Stimulated activated CD8-positive, alpha-beta memory T cell treated with anti-CD3 and anti-CD28 coated beads, Interleukin-4, amount 100 ng/mL, for 1 hour (primary cell): ENCODE measurements at places on chromosomes 2 and 18.

GRCh38 chr18:33585431-33585775 is 7.4 kb downstream of the ASXL3 start:
- DNase-seq = no peak

DNA sequence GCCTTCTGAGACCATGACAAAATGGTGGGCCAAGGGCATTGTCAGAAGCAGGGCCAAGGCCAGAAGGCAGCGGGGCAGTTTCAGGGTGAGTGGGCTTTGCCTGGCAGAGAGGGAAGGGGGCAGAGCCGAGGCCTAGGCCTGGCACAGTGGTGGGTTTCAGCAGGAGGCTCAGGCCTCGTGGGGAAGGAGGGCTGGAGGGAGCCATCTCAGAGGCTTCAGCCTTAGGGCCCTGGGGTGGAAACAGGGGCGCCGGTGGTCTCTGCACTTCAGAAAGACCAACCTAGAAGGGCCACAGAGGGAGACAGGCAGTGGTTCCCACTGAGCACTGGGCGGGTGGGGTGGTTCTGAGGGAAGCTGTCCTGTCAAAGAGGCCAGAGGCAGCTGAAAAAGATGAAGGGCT is 58.0 kb upstream of the SMAD7 start:
- DNase-seq = no peak

GRCh38 chr18:35489913-35490490 is 7.8 kb downstream of the INO80C start:
- DNase-seq = no peak

GRCh38 chr2:240297256-240298116 is 138.0 kb upstream of the GPC1 start:
- DNase-seq = no peak

DNA sequence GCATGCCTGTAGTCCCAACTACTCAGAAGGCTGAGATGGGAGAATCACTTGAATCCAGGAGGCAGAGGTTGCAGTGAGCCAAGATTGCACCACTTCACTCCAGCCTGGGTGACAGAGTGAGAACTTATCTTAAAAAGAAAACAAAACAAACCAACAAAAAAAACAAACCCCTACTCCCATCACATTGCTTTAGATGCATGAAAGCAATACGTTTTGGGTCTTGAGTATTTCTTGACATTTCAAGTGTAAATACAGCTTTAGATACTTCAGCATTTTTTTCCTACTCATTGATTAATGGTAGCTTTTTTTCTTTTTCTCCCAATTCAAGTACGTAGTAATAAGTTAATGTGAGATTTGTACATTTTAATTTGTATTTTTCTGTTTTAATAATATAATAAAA is 20.3 kb downstream of the RASGRP3 start:
- no peak for DNase-seq

DNA sequence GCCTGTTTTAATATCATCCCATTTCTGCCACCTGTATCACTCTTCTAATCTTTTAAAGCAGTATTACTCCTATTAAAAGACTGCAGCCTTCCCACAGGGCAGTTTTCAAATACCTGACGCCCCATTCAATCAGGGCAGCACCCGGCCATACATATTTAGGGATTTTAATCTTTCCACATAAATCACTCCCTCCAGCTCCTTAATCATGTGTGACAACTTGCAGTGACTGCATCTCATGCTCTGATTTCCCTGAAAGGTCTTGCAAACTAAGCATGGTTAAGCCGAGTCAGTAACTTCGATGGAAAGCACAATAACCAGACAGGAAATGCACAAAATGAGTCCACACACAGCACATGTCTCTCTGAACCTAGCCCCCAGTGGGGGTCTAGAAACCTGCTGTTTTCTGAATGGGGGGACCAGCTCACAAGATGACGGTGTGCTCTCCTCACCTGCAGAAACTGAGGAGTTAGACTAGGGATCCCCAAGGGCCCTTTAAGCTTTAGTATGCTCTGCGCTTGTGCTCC is 116.9 kb upstream of the CREB1 start:
- no peak for DNase-seq

GRCh38 chr2:8542381-8543059 is 139.3 kb upstream of the ID2 start:
- no peak for DNase-seq

- no peak for DNase-seq
Measured at GRCh38 chr18:60693426-60693825, 320.9 kb upstream of the MC4R start.

DNA sequence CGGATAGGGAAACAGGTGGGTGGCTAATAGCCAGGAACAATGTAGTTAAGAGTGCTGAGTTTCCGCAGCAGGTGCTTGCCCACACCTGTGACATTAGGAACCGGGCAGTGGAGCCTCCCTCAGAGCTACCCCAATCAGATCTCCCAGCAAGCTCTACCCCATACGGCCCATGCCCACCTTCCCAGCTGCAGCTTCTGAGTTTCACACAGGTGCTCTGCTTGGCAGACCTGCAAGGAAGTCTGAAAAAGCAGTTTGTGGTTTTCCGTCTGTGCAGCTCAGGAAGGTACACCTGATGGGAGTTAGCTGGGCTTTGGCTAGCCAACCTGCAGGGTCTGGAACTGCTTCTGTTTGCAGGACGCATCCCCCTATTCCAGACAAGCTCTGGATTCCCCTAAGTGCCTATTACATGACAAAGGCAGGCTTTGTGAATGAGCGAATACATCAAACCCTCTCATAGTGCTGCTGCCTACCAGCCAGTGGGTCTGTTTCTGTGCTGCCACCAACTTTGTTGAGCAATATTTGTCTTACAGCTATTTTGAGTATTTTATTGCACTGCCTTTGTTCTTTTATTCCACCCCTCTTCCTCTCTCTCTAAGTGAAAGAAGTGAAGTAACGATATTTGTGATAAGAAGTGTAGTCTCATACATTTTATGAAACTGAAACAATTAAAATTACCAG is 24.7 kb upstream of the CEP68 start:
- no peak for DNase-seq

DNA sequence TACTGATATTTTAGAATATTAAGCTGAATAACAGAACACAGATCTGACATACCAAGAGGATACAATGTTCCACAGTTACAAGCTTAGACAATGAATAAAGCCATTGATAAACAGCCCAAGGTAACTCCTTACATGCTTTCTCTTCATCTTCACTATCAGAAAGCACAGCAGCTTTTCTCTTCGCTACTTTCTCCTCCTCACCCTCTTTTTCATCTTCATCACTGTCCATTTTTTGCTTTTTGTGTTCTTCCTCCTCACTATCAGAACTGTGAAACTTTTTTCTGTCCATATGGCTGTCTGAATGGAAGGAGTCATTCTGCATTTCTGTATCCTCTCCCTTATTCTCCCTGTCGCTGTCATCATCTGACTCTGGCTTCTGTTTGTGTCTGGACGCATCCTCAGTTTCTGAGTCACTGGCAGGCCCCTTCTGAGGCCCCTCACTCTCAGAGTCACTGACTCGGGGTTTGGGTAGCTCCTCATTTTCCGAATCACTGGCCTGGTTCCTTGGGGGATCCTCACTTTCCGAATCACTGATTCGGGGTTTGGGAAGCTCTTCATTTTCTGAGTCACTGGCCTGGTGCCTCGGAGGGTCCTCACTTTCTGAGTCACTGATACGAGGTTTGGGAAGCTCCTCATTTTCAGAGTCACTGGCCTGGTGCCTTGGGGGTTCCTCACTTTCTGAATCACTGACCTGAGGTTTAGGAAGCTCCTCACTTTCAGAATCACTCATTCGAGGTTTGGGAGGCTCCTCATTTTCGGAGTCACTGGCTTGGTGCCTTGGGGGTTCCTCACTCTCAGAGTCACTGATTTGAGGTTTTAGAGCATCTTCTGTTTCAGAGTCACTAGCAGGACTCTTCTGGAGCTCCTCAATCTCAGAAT is 21.5 kb downstream of the IWS1 start:
- DNase-seq = no peak

DNA sequence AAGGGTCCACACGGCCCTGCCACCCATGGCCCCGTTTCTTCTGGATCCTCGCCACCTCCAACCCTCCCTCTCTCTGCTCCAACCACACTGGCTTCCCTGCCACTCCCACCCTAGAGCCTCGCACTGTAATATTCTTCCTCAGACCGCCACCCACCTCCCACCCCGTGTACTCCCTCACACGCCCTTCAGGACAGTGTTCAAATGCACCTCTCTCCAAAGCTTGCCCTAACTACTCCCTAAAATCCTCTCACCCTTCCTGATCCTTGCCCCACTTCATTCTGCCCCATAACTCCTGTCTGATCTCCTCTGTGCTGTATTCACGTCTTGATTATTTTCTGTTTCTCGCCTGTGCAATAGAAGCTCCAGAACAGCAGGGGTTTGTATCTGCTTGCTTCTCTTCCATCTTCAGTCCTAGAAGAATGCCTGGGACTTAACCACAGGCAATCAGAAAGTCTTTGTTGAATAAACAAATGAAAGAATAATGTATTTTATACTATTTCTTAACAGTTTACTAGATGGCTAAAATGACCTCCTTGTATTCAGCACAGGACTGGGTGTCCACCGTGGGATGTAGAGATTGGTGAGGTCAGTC is 25.5 kb downstream of the EPB41L3 start:
- DNase-seq = no peak

DNA sequence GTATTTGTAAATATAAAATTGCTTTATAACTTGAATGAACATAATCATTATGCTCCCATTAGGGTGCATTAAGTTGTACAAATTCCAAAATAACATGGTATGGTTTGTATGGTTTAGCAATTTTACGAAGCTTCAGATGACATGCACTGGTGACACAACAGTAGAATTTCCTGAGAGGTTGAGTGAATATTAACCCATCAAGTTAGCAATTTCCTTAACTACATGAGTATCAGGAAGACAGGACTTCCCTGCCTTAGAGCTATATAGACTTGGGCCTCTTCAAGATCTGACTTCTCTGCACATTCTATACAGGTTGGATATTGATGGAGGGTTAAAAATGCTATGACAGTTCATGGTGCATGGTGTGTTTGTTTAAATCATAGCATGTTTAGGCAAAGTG is 60.2 kb downstream of the ZC3H6 start:
- DNase-seq = no peak

GRCh38 chr18:48706731-48707130 is 167.9 kb downstream of the CTIF start:
- no peak for DNase-seq

DNA sequence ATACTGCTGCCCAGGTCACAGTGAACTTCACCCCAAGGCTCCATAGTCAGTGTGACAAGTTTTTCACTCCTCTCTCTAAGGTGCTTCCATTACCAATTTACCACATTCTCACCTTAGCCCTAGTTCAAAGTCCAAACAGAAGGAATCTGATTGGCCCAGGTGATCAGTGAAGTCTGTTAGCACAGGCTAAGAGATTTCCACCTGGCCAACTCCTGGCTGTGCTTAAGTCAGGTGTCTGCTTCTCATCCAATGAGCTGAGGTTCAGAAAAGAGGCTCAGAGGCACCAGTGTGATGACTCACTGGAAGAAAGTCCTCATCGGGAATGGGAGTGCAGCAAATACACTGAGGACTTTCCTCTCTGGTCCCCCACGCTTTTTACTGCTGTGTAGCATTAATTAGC is 164.4 kb upstream of the MGAT5 start:
- no peak for DNase-seq

GRCh38 chr2:19350678-19351401 is 7.6 kb downstream of the OSR1 start:
- no peak for DNase-seq

DNA sequence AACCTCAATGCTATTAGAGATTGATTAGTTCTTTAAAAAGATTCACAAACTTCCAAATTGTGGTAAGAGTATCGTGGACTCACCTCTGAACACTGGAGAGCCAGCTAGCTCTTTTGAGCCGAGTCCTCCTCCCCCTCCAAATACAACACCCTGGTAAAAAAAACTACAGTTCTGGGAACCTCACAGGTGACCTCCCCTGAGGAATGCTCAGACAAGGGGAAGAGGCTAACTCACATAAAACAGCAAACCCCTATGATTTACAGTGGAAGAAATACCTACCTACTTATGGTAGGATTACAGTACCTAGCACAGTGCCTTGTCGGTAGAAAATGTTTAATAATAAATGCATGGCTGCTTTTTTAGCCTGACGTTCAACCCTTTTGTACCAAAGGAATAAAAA is 8.4 kb downstream of the ZNF24 start:
- no peak for DNase-seq

DNA sequence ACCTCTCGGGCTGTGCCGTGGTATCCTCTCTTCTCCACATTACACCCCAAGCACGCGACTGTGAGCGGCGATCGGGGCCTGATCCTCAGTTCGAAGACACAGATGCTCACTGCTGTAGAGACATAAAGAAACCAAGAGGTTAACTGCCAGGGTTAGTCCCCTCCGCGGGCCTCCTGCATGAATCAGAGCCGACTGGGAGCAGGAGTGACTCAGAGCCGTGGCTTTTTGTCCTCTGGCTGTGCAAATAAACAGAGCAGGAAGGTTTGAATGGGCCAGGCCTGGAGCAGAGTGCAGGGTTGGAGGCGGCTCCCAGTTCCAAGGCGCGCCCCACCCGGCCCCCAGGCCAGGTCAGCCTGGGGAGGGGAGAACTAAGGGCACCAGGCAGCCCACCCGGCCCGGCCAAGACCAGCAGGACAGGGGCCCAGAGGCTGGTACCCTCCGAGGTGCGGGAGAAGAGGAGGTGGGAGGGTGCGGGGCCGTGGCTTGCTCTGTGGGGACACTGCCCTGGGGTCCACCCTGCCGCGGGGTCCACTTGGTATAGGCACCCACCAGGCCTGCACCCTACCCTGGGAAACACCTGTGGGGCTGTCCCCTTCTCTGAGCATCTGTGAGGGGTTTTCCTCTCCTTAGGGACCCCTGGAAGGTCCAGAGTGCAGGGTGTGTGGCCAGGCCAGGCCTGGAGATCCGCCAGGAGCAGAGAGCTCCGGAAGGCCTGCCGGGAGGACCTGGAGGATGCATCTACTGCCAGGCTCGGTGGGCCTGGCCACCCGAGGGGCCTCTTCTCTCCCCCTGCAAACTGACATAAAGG is 16.5 kb downstream of the TWIST2 start:
- no peak for DNase-seq

DNA sequence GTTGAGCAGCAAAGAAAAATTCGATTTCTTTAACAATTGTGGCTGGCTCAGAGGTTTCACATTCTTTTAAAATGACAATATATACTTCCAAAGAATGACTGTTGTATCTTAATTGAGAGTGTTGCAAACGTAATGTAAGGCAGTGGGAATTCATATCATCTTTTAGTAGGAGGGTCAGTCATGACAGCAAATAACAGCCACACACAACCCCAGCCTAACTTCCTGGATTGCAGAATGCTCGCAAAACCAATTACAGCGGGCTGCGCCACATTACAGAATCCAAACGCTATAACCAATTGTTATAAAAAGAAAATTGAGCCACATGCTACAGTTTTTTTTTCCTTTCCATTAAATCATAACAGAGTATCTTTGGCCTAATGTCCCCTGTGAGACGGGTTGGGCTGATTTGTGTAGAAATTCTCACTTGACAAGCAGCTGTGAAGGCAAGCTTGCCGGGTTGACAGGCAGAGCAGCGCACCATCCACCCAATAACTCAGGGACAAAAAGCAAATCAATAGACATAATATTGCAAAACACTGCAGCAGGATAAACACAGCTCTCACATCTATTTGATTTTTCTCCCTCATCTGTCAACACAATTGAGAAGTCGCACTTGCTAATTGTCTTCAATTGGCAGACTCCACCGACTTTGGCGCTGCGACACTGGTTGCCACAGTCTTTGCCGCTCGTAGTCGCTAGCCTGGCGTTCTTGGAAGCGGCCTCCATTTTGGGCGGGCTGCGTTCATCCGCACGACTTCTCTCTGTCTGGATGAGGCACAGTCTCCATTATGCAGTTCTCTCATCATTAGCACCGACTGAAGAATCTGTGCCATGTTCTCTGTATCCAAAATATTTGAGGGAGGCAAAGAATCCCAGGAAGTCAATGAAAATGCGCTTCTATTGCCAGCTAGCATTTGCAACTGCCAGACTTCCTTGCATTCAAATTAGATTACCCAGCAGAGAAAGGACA is 95.0 kb upstream of the CCDC68 start:
- no peak for DNase-seq

GRCh38 chr2:96150007-96150640 is 4.9 kb upstream of the DUSP2 start:
- no peak for DNase-seq
